T-helper 1 cell treated with Interleukin-12 subunit alpha and Interleukin-12 subunit beta and Interleukin-4 antibody, amounts not matched to agents 30 ng/mL and 1 ng/mL, for 36 hours (primary cell): ENCODE measurements at places on chromosomes 1 and 21. TPM values are rescaled to one million over a fixed set of nuclear protein-coding genes. Genes with fewer than 3 reads are reported as not detected.

TAS1R1 gene
- total RNA-seq: not detected in 2 replicates

BSND gene
- total RNA-seq: not detected in 2 replicates

UBASH3A gene
- total RNA-seq: 75.6 and 76.0 TPM in 2 replicates

PDE9A gene
- 13.0 and 13.4 TPM in 2 replicates for total RNA-seq

GREM2 gene
- total RNA-seq: 0.95 and 1.1 TPM in 2 replicates

RASSF5 gene
- 248 and 252 TPM in 2 replicates for total RNA-seq

LCE3E gene
- total RNA-seq: not detected in 2 replicates

PIK3CD gene
- 356 and 357 TPM in 2 replicates for total RNA-seq

NFASC gene
- total RNA-seq: 0.12 and 0.20 TPM in 2 replicates

SIK1 gene
- total RNA-seq: 7.4 and 7.5 TPM in 2 replicates

RNASEL gene
- 5.3 and 6.0 TPM in 2 replicates for total RNA-seq

ADORA3 gene
- total RNA-seq: 0.37 TPM in 1 of 2 replicates, not detected in the other

VWA5B1 gene
- total RNA-seq: not detected in 2 replicates

SH2D1B gene
- not detected in 2 replicates for total RNA-seq

VSIG8 gene
- total RNA-seq: not detected in 2 replicates

LCE2B gene
- not detected in 2 replicates for total RNA-seq

PRRC2C gene
- 282 and 297 TPM in 2 replicates for total RNA-seq

BTBD19 gene
- 11.9 and 15.0 TPM in 2 replicates for total RNA-seq

SLC35F3 gene
- 8.0 and 8.7 TPM in 2 replicates for total RNA-seq

ZNF436 gene
- total RNA-seq: 5.8 and 6.0 TPM in 2 replicates

CCDC185 gene
- total RNA-seq: not detected in 2 replicates

KRTAP21-1 gene
- not detected in 2 replicates for total RNA-seq

MOB3C gene
- total RNA-seq: 29.4 and 29.8 TPM in 2 replicates

SLC45A1 gene
- total RNA-seq: 0.20 and 0.51 TPM in 2 replicates

LORICRIN gene
- total RNA-seq: not detected in 2 replicates

RGS18 gene
- 0.20 TPM in 2 replicates for total RNA-seq

OPTC gene
- total RNA-seq: not detected in 2 replicates

FCRL2 gene
- not detected in 2 replicates for total RNA-seq

LAD1 gene
- total RNA-seq: not detected in 2 replicates

PEA15 gene
- 45.6 and 50.4 TPM in 2 replicates for total RNA-seq

CFHR1 gene
- total RNA-seq: not detected in 2 replicates

C1orf53 gene
- 0.39 and 0.78 TPM in 2 replicates for total RNA-seq

KISS1 gene
- not detected in 2 replicates for total RNA-seq

CPT2 gene
- 12.4 and 12.9 TPM in 2 replicates for total RNA-seq

KIF2C gene
- 70.5 and 74.9 TPM in 2 replicates for total RNA-seq

VCAM1 gene
- total RNA-seq: 0.10 and 0.22 TPM in 2 replicates

CCDC181 gene
- not detected in 2 replicates for total RNA-seq

KRTAP10-8 gene
- total RNA-seq: not detected in 2 replicates

S100A7A gene
- not detected in 2 replicates for total RNA-seq

C1orf87 gene
- total RNA-seq: not detected in 2 replicates

PLA2G2D gene
- total RNA-seq: not detected in 2 replicates

ZFP69B gene
- 5.9 and 6.3 TPM in 2 replicates for total RNA-seq

SV2A gene
- total RNA-seq: 21.9 and 23.2 TPM in 2 replicates

NBPF20 gene
- total RNA-seq: 1.4 and 1.5 TPM in 2 replicates

ZC3H11A gene
- 93.7 and 98.4 TPM in 2 replicates for total RNA-seq

FBXO2 gene
- 2.0 TPM in 2 replicates for total RNA-seq

OVAAL gene
- not detected in 2 replicates for total RNA-seq

SPRR1A gene
- total RNA-seq: not detected in 2 replicates

ATAD3C gene
- total RNA-seq: 0.56 and 1.5 TPM in 2 replicates

RPS6KA1 gene
- 216 and 220 TPM in 2 replicates for total RNA-seq

KLHDC8A gene
- not detected in 2 replicates for total RNA-seq

TEX38 gene
- 0.34 TPM in 1 of 2 replicates, not detected in the other for total RNA-seq
